ENCODE measurements at places on chromosomes 12 and 14.

DNA sequence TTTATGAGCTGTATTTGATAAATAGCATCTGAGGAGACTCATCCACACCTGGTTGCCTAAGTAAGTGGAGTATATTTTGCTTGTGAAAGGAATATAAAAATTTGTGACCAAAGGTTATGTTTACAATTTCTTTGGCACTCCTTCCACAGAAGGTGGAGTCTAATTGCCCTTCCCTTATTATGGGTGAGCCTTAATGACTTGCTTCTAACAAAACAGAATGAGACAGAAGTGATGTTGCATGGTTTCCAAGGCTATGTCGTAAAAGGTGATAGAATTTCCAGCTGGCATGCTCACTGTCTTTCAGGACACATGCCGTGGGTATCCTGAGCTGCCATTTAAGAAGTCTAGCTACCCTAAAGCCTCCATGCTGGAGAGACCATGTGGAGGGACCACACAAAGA lies 116.8 kb upstream of the ABCD2 start:
- DNase-seq = no peak

DNA sequence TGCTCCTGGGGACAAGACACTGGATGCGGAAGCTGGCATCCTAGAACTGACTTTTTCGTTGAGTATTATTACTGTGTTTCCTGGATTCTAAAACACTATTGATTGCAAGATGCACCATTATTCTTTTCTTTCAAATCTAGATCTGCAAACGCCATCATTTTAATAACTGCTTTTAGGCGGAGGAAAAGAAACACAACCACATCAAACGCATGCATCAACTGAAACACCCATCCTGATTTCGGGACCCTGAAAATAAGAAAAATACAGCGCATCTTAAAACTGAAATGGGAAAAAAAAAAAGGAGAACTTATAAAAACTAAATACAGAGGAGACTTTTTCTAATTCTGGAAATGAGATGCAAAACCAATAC lies 103.7 kb upstream of the MAX start:
- DNase-seq = no peak

DNA sequence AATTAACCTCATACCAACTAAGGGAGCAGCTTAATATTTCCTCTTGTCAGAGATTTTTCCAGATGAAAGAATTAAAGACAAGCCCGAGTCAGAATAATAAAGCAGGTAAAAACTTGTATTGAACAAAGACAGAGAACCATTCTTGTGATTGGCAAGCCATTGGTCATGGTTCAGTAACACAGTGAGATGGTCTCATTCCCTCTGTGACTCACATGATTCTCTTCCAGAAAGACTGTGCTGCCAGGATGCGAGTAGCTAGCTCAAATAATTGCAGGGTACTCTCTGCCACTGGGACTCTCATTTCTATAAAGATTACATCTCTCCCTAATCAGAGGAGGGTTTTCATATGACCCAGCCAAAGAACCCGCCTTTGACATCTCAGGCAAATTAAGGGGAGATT lies 179.4 kb downstream of the PHLDA1 start:
- no peak for DNase-seq

- no peak for DNase-seq
Measured at GRCh38 chr12:131830914-131831571, 2.9 kb downstream of the MMP17 start.

- no peak for DNase-seq
Measured at GRCh38 chr12:26631846-26632245, 201.1 kb downstream of the ITPR2 start.

DNA sequence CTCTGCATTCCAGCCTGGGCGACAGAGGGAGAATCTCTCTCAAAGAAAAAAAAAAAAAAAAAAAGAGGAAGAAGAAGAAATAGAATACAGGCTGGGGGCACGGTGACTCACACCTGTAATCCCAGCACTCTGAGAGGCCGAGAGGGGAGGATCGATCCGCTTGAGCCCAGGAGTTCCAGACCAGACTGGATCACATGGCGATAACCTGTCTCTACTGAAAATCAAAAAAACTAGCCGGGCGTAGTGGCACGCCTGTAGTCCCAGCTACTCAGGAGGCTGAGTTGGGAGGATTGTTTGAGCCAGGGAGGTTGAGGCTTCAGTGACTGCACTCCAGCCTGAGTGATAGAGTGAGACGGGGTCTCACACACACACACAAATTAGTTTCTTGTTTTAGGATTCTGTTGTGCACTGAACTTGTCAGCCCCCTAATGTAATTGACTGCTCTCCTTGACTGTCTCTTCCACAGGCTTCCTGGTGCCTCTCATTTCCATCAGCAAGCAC lies 963 bp upstream of the TINF2 start:
- no peak for DNase-seq

DNA sequence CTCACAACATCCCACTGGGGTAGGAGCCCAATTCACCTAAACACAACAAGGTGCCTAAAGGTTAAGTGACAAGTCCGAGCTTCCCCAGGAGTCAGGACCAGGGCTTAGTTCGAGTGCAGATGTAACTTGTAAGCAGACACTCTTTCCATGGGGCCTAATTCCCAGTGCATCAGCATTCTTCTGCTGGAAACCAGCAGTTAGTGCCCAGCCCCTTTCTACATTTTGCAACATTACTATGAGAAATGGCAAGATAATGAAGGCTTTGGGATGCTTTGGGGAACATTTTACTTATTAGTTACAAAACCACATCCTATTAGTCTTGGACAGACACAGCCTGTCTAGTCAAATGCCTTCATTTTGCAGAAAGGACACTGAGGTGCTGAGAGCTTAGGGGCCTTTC lies 179.8 kb downstream of the CALM1 start:
- DNase-seq = no peak

- no peak for DNase-seq
Measured at GRCh38 chr12:40646456-40646855, 45.8 kb upstream of the CNTN1 start.

All from stimulated activated CD4-positive, alpha-beta T cell treated with anti-CD3 and anti-CD28 coated beads, Interleukin-1b, Interleukin-23, amount 100 ng/mL, for 48 hours (primary cell).